ENCODE measurements at places on chromosomes 12 and 14. TPM values are rescaled to one million over a fixed set of nuclear protein-coding genes. Genes with fewer than 3 reads are reported as not detected.

CFAP251 gene
- total RNA-seq = 0.44 TPM

TGM1 gene
- not detected for total RNA-seq

RAB5B gene
- 16.9 TPM for total RNA-seq

DNAH10 gene
- 4.2 TPM for total RNA-seq

LRP1 gene
- 19.3 TPM for total RNA-seq

REP15 gene
- not detected for total RNA-seq

WDR89 gene
- 7.9 TPM for total RNA-seq

NT5DC3 gene
- 4.9 TPM for total RNA-seq

HOXC5 gene
- total RNA-seq = not detected

BICDL1 gene
- 13.5 TPM for total RNA-seq

NAV3 gene
- not detected for total RNA-seq

ACOT6 gene
- not detected for total RNA-seq

PRH2 gene
- total RNA-seq = not detected

NELL2 gene
- not detected for total RNA-seq

RFX4 gene
- not detected for total RNA-seq

TMEM233 gene
- not detected for total RNA-seq

RNF10 gene
- 83.7 TPM for total RNA-seq

SIRT4 gene
- 2.9 TPM for total RNA-seq

SYNDIG1L gene
- total RNA-seq = not detected

SLC38A4 gene
- 0.03 TPM for total RNA-seq

KCNA5 gene
- not detected for total RNA-seq

TMEM121 gene
- total RNA-seq = 39.1 TPM

GOLGA5 gene
- 22.8 TPM for total RNA-seq

ASB2 gene
- 7.9 TPM for total RNA-seq

PGF gene
- 3.9 TPM for total RNA-seq

PLEKHD1 gene
- not detected for total RNA-seq

SLC5A8 gene
- total RNA-seq = not detected

CCNT1 gene
- 17.5 TPM for total RNA-seq

SLC25A47 gene
- total RNA-seq = 0.06 TPM

PMCH gene
- total RNA-seq = not detected

FGF23 gene
- total RNA-seq = not detected

PRB2 gene
- total RNA-seq = not detected
